Non-pigmented ciliary epithelial cell (primary cell): ENCODE measurements at places on chromosomes 13 and 19.

- no peak for DNase-seq
These were observed 6.1 kb downstream of the MKNK2 start for GRCh38 chr19:2044709-2045500.

- DNase-seq: no peak
These were observed 9.1 kb upstream of the C19orf12 start for GRCh38 chr19:29724102-29724641.

DNA sequence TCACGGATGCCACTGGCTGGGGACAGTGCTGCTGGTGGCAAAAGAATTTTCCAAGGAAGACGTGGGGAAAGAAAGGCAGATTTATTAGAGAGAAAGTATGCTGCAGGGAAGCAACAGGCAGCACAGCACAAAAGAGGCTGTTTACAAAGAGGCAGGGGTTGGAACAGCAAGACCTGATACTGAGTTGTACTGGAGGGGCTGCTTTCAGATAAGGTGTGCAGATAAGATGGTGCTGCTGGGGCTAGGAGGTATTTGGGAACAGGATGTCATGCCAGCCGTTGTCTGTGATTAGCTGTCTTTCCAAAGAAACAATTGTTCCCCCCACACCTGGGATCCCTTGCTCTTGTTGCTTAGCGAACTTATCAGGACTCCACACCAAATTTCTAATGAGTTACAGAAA lies 2023.3 kb upstream of the PCDH20 start:
- DNase-seq: no peak

DNA sequence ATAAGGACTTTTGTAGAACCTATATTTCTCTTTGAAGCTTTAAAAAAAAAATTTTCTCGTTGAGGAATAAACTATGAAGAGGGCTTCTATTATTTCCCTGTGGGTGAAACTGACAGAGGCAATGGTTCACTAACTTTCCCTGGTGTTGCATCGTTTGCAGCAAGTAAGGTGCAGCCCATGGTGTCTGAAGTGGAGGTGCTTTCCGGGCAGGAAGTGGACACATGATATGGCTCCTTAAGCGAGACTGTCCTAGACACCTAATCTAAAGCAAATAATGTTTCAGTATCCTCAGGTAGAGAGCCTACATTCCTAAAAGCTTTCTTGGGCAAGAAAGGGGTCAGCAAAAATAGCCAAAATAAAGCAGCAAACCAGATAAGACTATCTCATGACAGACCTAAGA lies 437.6 kb upstream of the ARGLU1 start:
- DNase-seq: no peak

DNA sequence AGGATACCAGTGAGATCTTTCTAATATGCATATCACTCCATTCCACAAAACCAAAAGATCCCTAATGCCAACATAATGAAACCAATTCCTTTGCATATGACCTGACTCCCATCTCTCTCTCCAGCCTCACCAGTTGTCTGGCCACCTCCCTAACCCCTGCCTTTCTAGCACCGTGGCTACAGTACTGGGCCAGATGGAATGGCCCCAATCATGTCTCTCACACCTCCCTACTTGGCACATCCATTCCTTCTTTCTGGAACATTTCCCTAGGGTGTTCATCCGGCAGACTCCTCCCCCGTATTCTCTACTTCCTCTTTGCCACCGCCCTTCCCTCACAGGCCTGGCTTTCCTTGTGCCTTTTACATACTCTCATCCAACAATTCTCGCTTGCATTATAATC lies 62.0 kb downstream of the GPALPP1 start:
- DNase-seq: no peak

- no peak for DNase-seq
These were observed 82.5 kb downstream of the CHST8 start for GRCh38 chr19:33704271-33704670.

GRCh38 chr13:93723316-93723715 lies 496.7 kb downstream of the GPC6 start:
- DNase-seq: no peak

DNA sequence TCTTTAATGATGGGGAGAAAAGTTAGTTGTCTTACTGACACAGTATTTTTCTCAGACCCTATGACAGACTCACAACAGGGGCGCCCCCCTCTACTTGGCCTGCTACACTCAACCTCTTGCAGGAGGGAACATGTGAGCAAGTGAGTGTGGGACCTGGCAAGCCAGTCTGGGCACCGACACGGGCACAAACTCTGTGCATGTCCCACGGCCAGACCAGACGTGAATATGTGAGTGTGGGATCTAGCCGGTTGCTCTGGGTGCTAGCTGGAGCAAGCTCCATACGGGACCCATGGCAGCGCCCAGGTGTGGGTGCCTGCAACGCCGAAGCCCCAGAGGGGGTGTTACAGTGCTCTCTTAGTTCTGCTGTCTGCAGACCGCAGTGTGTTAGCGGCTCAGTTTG lies 1437.3 kb upstream of the MIR17HG start:
- no peak for DNase-seq

GRCh38 chr19:6467384-6467783 lies 3.3 kb downstream of the CRB3 start:
- DNase-seq: no peak

DNA sequence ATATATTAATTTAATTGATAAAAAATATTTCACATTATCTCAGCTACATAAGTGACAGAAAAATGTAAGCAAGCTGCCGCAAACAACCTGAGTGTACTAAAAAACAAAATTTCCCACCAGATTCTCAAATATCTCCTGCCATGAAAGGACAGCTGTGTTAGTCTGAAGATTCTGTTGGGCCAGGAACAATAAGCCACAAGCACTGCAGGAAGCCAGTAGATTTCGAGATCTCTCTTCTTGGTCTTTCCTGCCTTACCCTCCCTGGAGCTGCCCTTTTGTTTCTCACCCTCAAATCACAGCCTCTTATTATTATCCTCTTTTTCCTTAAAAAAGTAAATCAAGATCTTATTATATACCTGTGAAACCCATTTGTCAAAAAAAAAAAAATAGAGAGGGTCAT lies 165.6 kb downstream of the EFNB2 start:
- no peak for DNase-seq

DNA sequence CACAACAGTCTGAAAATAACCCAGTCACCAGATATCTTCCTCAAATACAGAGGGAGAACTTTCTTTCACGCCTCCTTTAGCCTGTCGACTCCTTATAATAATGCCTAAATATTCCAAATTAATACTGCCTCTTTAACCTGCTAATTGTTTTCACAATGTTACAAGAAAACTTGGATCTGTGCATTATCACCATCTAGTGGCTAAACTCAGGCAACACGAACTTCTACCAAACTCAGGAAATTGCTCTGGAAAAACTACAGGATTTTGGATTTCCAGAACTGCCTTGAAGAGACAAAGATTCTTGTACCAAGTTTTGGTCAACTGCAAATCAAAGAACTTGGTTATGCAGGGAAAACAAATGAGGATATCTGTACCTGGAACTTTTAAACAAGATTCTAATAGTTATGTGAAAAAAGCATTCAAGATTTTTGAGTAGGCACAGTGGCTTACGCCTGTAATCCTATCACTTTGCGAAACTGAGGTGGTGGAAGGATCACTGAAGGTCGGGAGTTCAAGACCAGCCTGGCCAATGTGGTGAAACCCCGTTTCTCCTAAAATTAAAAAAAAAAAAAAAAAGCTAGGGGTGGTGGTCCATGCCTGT lies 10.8 kb downstream of the CLN5 start:
- no peak for DNase-seq

GRCh38 chr19:4577020-4577782 lies 17.7 kb upstream of the SEMA6B start:
- no peak for DNase-seq

GRCh38 chr19:35268536-35269437 lies at the start of gene USF2:
Gene USF2, plus strand, starts transcription at chr19:35268962. Its CDS starts 140 bp downstream, at chr19:35269102.
- DNase-seq: no peak

DNA sequence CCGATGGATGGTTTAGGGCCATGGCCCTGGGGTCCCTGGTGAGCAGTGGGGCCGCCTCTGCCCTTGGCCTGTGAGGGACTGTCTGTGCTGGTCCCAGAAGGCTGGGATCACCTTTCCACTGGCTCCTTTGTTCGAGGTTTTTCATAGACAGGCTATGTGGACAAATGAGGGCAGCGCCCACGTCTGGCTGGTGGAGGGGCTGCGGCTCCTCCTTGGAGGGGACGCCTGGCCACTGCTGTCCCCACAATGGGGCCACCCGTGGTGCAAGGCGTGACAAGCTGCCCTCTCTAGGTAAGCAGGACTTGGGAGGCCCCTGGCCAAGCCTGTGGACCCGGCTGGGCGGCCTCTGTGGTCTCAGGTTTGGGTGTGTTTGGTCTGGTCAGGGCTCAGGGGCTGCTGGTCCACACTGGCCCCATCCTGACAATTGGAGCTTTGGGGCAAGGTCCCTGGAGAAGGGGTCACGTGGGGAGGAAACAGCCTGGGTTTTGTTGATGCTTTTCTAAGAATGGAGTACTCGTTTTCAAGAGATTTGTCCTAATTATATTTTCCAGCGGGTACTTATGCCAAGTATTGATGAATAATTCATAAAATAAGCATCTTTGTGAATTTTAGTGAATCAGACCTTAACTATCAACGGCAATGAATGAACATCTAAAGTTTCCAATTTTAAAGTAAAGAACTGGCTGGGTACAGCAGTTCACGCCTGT lies 33.3 kb downstream of the MCF2L start:
- no peak for DNase-seq

GRCh38 chr19:50826492-50827240 lies 3.1 kb upstream of the KLK1 start:
- DNase-seq: no peak

- no peak for DNase-seq
These were observed 15.2 kb downstream of the LNX2 start for GRCh38 chr13:27605099-27605498.

DNA sequence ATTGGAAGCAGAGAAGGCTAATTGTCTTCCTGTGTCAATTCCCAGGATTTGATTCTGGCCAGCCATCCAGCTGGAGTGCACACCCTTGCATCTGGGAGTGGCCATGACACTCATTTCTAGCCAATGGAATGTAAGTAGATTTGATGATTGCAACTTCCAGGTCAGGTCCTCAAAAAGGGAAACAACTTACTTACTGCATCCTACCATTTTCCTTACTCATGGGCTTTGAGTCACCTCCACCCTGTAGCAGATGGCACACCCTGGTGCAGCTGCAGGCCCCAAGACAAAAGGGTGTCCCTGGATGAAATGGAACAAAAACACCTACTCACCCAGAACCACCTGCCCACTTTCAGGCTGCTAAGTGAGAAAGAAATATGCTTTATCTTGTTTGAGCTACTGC lies 27.3 kb upstream of the MPHOSPH8 start:
- no peak for DNase-seq

DNA sequence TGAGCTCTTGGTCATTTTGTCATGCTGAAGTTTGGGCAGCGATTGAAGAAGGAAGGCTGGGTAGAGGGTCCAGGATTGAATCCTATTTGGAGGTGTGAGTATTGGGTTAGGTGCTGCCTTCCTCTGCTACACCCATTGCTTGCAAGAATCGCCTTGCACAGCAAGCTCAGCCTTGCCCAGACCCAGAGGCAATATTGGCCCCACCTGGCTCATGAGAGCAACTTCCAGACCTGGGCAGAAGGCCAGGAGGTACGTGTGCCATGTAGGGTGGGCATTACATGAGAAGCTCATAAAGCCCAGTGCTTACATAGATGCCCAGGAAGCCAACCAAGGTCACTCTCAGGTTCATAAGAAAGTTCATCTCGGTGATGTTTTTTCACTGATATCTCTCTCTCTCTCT lies 718.0 kb downstream of the EFNB2 start:
- no peak for DNase-seq

- DNase-seq: no peak
These were observed 1405.0 kb downstream of the OLFM4 start for GRCh38 chr13:54433493-54434206.

DNA sequence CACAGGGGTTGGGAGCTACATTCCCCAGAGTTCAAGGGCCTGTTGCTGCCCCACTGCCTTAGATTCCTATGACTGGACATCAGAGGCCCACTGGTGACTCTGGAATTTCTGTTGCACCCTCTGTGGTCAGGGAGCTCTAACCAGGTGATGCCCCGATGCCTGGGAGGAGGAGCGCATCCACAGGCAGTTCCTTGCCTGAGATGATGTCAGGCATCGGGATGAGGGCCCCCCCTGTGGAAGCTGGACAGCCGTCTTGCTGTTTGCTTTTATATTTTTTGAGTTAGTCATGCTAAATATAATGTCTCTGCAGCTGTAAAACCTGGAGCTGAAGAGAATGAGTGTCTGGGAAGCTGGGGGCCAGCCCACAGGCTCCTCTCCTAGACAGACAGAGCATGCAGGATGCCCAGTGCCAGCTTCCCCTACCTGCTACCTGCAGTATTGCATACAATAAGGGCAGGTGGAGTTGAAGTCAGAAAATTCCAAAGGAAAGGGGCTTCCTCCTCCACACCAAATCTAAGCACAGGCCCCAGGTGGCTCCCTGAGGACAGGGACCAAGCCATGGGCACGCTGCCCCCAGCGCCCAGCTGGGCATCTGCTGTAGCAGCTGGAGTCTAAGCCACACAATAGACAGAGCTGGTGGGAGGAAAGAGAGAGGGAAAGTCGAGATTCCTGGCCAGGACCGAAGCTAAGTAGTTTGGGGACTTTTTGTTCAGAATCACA lies 16.2 kb downstream of the COL4A2 start:
- no peak for DNase-seq

- DNase-seq: no peak
These were observed 326.0 kb downstream of the GPC6 start for GRCh38 chr13:93552596-93552995.

DNA sequence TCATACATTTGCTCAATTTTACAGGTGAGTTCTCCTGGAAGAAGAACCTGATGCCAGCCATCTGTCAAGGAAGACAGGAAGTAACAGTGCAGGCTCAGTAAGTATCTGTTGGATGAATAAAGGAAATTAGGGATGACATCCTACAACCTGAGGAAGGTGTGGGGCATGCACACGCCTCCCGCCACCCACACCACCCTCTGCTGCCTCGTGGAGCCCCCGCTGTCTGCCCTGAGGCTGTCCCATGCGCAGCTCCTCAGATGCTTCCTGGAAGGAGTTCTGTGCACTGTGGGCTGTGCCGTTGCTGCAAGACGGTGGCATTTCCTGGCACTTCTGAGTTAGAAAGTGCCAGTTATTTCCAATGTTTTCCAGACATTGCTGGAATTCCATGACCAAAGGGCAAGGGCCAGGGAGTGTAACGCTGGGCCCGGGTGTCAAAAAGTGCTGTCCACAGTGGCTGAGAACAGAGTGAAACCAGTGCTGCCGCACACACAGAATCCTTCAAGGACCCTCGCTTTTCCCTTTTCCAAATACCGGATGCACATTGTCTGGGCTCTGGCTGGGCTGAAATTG lies 4.2 kb upstream of the TEX29 start:
- no peak for DNase-seq
